NB4 (cell line): ENCODE measurements at places on chromosomes 2 and 18.

GRCh38 chr2:26568076-26568890 lies 72.9 kb downstream of the CIB4 start:
- no peak for DNase-seq

- no peak for DNase-seq
Measured at GRCh38 chr2:147149575-147150240, 695.1 kb upstream of the ACVR2A start.

DNA sequence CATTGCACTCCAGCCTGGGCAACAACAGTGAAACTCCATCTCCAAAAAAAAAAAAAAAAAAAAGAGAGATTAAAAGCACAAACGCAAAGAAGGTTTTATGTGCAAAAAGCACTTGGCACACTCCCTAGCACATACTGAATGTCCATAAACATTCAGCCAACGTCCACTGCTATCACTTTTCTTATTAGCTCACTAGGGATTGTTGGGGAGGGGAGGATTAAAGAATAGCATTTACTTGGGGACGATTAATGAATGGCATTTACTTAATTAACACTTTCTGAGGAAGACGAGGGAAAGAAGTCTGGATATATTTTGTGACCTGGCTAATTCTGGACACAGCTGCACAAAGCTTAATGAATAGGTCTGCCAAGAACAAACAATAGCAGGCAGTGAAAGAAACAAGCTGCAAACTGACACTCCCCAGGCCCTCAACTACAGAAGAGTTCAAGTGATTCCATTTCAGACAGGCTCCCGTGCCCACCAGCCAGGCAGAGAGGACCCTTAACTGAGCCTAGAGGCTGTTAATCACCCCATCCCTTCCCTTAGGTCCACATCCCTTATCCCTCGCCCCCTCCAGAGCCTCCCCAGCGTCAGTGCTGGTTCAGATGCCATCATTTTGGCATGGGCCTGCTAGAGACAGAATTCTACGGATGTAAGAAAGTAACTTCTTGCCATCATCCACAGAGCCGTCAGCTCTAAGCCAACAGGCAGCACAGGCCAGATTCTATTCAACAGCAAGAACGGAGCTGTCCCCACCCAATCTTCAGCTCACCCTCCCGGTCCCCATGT lies 7.4 kb downstream of the CYB5A start:
- DNase-seq: no peak

DNA sequence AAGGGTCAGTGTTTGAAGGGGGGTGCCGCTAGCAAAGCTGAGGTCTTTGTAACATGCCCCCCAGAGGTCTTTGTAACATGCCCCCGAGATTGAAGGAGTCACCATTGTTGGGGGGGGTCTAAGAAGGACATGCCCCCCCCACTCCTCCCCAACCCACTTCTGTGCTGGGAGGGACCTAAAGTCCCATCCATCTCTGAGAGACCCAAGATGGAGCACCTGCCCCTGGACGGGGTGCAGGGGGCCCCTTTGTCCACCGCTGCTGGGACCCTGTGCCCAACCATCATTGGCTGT lies 5.9 kb upstream of the ASIC4 start:
- DNase-seq: no peak

DNA sequence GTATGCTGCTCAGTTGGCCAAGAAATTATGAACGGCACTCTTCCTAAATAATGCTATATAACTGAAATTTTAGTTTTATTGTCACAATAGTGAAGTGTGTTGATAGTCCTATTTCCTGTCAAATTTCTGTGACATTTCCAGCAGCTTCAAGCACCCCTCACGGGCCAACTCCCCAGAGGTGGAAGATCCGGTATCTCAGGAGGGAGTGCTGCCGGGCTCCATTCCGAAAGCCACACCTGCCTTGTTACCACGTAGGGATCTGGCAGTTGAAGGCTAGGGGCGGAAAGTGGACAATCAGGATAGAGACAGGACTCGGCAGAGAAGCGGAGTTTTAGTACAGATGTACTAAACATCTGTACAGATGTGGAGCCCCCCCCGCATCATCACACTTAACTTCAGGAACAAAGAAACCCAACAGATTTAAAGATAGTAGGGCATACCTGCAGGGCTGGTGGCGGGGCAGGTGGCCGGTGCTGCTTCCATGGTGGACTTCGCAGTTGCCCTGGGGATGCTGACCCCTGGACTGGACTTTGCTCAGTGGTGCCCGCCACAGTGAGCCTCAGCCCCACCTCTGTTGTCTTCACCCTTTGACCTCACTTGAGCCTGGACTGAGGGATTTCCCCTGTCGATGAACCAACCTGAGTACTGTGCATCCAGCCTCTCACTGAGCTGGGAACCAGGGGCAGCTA lies 22.3 kb downstream of the ASAP2 start:
- no peak for DNase-seq

DNA sequence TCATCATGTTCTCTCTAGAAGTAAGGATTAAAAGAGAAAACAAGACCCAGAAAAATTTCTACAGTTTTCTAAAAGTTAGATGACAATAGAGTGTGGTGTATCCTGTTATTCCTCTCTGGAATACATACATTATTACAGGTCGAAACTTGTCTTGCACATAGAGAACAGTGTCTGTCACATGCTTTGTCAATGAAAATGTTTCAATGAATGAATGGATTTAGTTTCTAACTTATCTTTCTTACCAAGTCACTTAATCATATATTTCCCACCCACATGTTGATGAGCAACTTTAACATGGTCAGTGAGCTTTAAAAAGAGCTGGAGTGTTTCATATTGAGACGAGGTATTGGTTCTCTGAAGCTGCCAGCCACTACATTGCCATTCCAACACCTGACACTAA lies 4.3 kb downstream of the DSG4 start:
- no peak for DNase-seq
